ENCODE measurements at places on chromosomes 3 and 15.

- no peak for DNase-seq
Measured at GRCh38 chr3:179853176-179853575, 183.6 kb downstream of the PEX5L start.

DNA sequence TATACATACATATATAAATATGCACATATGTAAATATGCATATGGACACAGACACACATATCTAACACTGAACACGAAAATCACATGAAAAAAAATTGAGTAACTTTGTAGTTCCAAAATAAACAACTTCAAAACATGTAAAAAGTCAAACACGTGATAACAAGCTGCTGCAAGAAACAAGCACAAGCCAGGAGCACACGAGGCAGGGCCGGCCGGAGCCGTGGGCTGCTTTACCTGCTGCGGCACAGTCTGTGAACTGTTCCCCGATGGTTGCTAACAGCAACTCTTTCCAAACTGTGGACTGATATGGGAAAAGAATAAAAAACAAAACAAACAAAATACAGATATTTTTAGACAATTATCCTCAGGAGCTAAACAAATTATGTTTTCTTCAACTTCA, 31.6 kb downstream of the EIF4E3 start:
- no peak for DNase-seq

GRCh38 chr3:2652386-2652785, 457.8 kb downstream of the IL5RA start:
- no peak for DNase-seq

DNA sequence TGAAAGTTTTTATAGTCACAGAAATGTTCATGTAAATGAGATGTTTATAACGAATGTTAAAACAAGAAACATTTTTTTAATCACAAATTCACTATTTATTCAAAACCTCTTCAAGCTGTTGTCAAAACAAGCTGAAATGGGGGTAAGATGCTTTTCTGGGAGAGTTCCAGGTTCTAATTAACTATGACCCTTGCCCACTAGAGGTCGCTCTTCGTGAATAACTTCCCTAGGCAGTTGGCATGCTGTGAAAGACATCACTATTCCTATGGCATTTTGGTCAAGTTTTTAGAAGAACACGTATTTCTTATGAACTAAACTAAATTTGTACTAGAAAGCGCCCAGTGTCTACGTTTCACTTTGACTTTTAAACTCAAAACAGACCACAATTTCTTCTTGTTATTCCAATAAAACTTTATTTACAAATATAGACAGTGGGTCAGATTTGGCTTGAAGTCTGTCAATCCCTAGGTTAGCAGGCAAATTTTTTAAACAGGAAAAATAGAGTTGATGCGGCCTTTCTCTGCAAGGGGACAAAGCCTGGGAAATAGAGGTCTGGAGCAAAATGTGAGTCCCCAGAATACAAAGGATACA, 62.8 kb upstream of the CMTM8 start:
- peak; percentile 26 for DNase-seq

GRCh38 chr15:43104426-43104825, 1.4 kb downstream of the UBR1 start:
- DNase-seq, result no peak

DNA sequence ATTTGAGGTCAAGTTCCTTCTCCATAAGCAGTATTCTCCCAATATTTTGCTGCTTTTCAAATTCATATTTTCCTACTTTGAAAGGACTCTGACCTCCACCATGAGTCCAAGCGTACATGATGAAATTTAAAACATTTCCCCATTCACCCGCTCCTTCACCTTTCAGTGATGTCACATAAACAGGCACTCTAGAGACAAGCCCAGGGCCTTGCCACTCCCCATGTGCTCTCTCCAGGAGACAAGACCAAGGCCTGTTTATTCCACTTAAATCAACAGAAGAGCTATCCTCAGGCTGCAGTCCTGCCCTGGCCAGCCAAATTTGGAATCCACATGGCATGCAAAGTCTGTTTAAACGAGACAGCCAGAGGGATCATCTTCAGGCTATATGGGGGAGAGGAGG, 161.5 kb downstream of the ARRDC4 start:
- DNase-seq, result no peak

GRCh38 chr3:172317984-172318383, 130.3 kb downstream of the GHSR start:
- DNase-seq, result no peak

DNA sequence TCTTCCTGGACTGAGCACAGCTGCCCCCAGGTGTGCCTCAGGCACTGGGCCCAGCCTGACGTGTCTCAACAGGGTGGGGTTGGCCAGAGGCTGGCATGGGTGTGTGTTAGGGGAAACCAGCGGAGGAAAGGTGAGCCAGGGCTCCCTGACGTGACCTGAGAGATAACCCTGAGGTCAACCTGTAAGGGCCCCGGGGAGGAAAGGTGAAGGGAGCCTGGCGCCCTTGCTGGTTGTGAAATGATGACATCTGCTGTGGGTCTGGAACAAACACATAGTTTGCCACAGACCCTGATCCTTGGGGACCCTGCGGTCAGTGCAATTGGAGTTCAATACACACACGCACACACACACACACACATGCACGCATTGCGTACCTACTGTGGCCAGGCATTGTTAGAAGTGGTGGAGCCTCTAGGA, 100.2 kb upstream of the TLE3 start:
- DNase-seq, result no peak

DNA sequence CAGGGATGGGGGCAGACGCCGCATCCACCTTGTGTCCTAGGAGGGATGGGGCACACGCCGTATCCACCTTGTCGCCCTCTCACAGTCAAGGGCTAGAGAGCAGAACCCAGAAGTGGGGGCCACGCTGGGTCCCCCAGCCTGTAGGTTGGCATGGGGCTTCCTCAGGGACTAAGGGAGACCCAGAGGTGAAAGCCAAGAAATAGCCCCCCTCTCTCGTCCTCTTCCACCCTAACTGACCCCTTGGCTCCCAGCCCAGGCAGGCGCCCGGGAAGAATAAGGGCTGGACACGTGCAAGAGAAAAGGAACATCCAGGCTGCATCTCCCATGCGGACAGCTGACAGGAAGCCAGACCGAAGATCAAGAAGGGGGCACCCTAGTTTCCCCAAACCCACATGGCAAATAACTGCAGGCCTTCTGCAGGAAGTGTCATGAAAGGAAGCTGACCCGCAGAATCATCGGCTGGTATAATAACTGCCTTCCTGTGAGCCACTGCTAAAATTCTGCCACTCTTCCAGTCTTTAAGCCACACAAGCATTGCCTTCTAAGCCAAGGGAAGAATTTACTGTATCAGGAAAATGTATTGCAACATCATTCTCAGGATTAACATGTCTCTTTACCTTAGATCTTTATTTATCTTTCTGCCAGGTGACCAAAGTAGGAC, 38.5 kb upstream of the TFRC start:
- DNase-seq, result no peak

- no peak for DNase-seq
Measured at GRCh38 chr3:122052968-122053367, 2.2 kb upstream of the CD86 start.

GRCh38 chr3:190579514-190580137, 65.7 kb downstream of the IL1RAP start:
- no peak for DNase-seq

DNA sequence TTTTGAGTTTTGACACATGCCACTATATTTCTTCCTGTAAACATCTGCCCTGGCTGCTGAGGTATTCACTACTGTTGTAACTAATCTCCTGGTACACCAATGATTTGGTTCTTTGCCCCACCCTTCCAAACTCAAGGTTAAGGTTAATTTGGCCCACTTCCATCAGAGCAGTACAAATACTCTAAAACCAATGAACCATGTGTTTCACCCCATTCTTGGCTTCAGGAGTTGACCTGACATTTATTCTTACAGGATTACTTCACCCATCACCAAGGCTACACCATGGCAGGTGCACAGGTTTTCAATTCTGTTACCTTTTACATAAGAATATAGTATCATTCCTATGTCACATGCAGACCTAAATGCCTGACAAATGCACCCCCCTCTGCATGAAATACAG, 1179.9 kb downstream of the ZPLD1 start:
- no peak for DNase-seq

GRCh38 chr3:138938056-138938876, 8.7 kb downstream of the FOXL2 start:
- DNase-seq, result no peak

GRCh38 chr3:24315356-24315755, 179.3 kb downstream of the THRB start:
- DNase-seq, result no peak
